ENCODE measurements at places on chromosomes 4 and X. TPM values are rescaled to one million over a fixed set of nuclear protein-coding genes. Genes with fewer than 3 reads are reported as not detected.
A peak's percentile ranks its signal among the peaks of the same experiment; 100 is the strongest.

- H3K36me3 ChIP-seq = no peaks in the 10 kb centered on the region
- no peak for DNase-seq
- no peak overlapping the region for H3K27ac ChIP-seq
- no peak overlapping the region for H3K4me3 ChIP-seq
These were observed 5.2 kb downstream of the MAP9 start for GRCh38 chr4:155371432-155372043.

Gene MAGEA2B
- not detected for total RNA-seq

- H3K27me3 ChIP-seq = no peaks in the 10 kb centered on the region
- H3K4me1 ChIP-seq = no peaks in the 10 kb centered on the region
- DNase-seq = no peak
These were observed 223.0 kb upstream of the EPHA5 start for GRCh38 chr4:65893271-65893670.

- H3K4me1 ChIP-seq = no peaks in the 10 kb centered on the region
- no peak for DNase-seq
- no peaks in the 10 kb centered on the region for H3K36me3 ChIP-seq
- no peak overlapping the region for H3K27ac ChIP-seq
These were observed 68.3 kb downstream of the CRMP1 start for GRCh38 chr4:5824635-5825034.

Gene DCHS2
- 7.9 TPM for total RNA-seq

Gene SLC34A2
- not detected for total RNA-seq

- H3K36me3 ChIP-seq = no peaks in the 10 kb centered on the region
- H3K4me3 ChIP-seq = peak within 1 kb of the TSS; percentile 77
- H3K27ac ChIP-seq = peak within 1 kb of the TSS; percentile 31
These were observed at the start of gene SEL1L3 for GRCh38 chr4:25862411-25863346. Gene SEL1L3 (minus strand): TSS chr4:25862988. CDS start chr4:25862836, 152 bp downstream.

DNA sequence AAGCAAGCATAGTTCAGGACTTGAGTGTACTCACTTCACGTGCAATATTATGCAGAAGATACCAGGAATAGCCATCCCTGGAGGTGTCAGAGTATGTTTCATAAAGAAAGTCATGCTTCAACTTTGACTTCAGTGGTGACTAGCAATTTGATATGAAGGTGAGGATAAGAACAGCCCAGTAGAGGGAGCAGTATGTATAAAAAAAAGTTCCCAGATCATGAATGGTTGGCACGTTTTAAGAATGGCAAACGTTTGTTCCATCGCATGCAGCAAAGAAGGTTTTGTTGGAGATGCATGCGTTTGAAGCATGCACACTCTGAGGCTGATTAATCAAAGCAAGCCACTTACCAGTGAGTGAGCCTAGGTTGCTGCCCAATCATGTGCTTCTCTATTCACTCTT, 33.5 kb upstream of the SLITRK4 start:
- H3K27me3 ChIP-seq = no peaks in the 10 kb centered on the region
- no peak for DNase-seq
- no peaks in the 10 kb centered on the region for H3K36me3 ChIP-seq
- no peak overlapping the region for H3K4me3 ChIP-seq

Gene KIF4A
- total RNA-seq = 2.2 TPM

- no peaks in the 10 kb centered on the region for H3K27me3 ChIP-seq
- DNase-seq = peak; percentile 62
- peak within 1 kb of the TSS; percentile 43 for H3K4me3 ChIP-seq
- H3K36me3 ChIP-seq = no peaks in the 10 kb centered on the region
These were observed at the start of gene TRO for GRCh38 chrX:54920610-54921426. Gene TRO (plus strand): TSS chrX:54920824. CDS start chrX:54922247, 1,423 bp downstream.

DNA sequence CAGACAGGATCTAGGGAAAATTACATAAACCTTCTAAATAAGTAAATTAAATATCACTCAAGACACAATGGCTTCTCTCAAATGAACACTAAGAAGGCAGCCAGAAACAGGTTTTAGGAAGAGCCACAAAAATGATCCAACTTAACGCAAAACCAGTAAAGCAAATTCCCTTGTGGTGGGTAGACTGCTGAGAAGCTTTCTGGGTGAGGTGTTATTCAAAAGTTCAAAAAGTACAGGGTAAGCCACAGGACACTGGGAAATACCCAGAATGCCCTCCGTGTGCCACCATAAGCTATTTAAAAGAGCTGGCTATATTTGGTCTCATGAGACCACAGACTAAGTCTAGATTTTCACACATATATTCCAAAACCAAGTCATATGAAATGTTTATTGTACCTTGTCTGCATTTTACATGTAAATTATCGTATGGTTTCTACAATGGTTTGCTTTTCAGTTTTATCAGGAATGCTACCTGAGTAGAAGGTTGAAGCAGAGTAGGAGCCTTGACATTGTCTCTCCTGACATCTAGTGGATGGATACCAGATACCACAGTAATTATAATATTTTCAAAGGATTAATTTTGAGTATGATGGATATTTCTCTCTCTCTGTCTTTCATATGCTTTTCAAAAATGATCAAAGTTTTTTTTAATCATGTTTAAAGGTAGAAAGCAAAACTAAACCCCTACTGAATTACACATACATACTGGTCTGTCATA, 109.3 kb upstream of the KLHL13 start:
- peaks cover 11% of the 10 kb centered on the region for H3K4me1 ChIP-seq
- H3K4me3 ChIP-seq = no peak overlapping the region

Gene PABPC1L2B
- not detected for total RNA-seq

Gene TLL1
- 7.9 TPM for total RNA-seq

Gene MAB21L2
- 0.25 TPM for total RNA-seq

DNA sequence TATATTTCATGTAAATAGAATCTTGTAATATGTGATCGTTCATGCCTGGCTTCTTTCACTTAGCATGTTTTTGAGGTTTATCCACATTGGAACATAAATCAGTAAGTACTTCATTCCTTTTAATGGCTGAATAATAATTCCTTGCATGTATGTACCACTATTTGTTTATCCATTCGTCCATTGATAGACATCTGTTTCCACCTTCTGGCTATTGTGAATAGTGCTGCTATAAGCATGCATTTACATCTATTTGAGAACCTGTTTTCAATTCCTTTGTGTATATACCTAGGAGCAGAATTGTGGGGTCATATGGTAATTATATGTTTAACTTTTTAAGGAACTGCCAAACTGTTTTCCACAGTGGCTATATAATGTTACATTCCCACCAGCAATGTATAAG, 356.7 kb upstream of the DIPK2B start:
- no peaks in the 10 kb centered on the region for H3K36me3 ChIP-seq
- no peaks in the 10 kb centered on the region for H3K27me3 ChIP-seq

GRCh38 chr4:180542445-180543100, 1700.6 kb upstream of the TENM3 start:
- no peak overlapping the region for H3K27ac ChIP-seq
- DNase-seq = no peak
- H3K4me3 ChIP-seq = no peak overlapping the region
- H3K36me3 ChIP-seq = no peaks in the 10 kb centered on the region

DNA sequence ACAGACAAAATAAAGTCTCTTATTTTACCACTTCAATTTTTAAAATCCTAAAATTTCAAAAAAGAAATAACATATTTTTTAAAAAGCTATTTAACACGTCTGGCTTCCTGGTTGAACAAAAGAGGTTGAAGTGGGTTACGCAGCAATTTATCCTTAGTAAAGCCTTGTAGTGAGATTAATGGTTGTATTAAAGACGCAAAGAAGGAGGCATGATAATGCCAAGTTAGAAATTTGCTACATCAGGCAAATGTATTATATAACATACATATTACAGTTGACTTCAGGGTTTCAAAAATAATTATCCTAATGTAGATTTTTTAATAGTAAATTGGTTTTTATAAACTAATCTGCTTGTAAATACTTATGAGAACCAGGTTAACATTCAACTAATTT, 35.3 kb downstream of the ANKRD17 start:
- peak overlapping the region; percentile 45 for H3K4me3 ChIP-seq
- peaks cover 35% of the 10 kb centered on the region for H3K4me1 ChIP-seq
- no peaks in the 10 kb centered on the region for H3K27me3 ChIP-seq
- DNase-seq = no peak

DNA sequence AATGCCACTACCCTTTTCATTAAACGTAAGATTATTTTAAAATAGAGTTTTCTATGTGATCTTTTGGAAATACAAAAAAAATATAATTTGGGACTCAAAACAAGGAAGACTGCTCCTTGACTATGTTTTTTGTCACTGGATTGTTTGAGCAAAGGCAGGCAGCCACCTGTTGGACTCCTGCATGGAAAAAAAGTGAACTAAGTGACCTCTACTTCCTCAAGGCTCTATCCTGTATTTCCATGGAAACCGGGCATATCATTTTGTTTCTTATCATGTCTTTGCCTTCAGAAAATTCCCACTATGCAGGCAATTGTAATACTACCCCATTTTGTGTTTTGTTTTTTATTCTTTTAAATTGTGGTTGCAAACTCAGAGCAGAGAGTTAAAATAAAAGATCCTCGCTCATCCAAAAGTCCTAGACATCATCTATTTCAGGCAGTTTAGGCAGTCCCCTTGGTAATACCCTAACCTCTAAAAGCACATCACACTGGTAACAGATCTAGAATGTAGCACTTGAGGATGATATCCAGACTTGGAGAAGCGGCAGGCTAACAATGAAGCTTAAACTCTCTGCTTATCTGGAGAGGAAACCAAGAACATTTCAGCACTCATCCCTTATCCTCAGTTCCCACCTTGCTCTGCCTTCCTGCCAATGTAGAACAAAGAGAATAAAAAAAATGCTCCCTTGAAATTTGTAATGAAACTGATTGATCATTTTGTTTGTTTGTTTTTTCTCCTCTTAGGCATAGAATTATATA, 165.7 kb downstream of the BANK1 start:
- H3K4me3 ChIP-seq = no peak overlapping the region
- no peaks in the 10 kb centered on the region for H3K36me3 ChIP-seq
- no peak overlapping the region for H3K27ac ChIP-seq

- H3K27me3 ChIP-seq = no peaks in the 10 kb centered on the region
- H3K27ac ChIP-seq = no peak overlapping the region
- H3K36me3 ChIP-seq = no peaks in the 10 kb centered on the region
- H3K4me1 ChIP-seq = no peaks in the 10 kb centered on the region
- no peak for DNase-seq
These were observed 13.6 kb downstream of the ABCG2 start for GRCh38 chr4:88144866-88145300.

- no peak overlapping the region for H3K4me3 ChIP-seq
- DNase-seq = no peak
- H3K4me1 ChIP-seq = peaks cover 8% of the 10 kb centered on the region
These were observed 38.3 kb downstream of the SPCS3 start for GRCh38 chr4:176358083-176358469.

GRCh38 chr4:73734530-73735001, 5.8 kb upstream of the CXCL8 start:
- no peak for DNase-seq
- H3K4me3 ChIP-seq = no peak overlapping the region
- H3K4me1 ChIP-seq = peaks cover 19% of the 10 kb centered on the region

GRCh38 chrX:50111742-50112141, 89.1 kb downstream of the AKAP4 start:
- no peak for DNase-seq
- no peaks in the 10 kb centered on the region for H3K4me1 ChIP-seq
- no peaks in the 10 kb centered on the region for H3K36me3 ChIP-seq
- H3K27ac ChIP-seq = no peak overlapping the region
- H3K4me3 ChIP-seq = no peak overlapping the region
- H3K27me3 ChIP-seq = no peaks in the 10 kb centered on the region

Gene LINC00632
- total RNA-seq = 140 TPM

Gene MGARP
- total RNA-seq = 2.2 TPM

Gene TMEM31
- not detected for total RNA-seq

- H3K36me3 ChIP-seq = no peaks in the 10 kb centered on the region
- no peak for DNase-seq
- no peaks in the 10 kb centered on the region for H3K27me3 ChIP-seq
- no peaks in the 10 kb centered on the region for H3K4me1 ChIP-seq
These were observed 495.4 kb downstream of the PACRGL start for GRCh38 chr4:21195682-21196081.

- H3K4me1 ChIP-seq = no peaks in the 10 kb centered on the region
- no peak overlapping the region for H3K4me3 ChIP-seq
- no peaks in the 10 kb centered on the region for H3K36me3 ChIP-seq
These were observed 85.6 kb downstream of the ANTXR2 start for GRCh38 chr4:79987401-79987800.

GRCh38 chrX:98338544-98338943, 1454.8 kb downstream of the RPA4 start:
- no peak overlapping the region for H3K27ac ChIP-seq
- H3K4me3 ChIP-seq = no peak overlapping the region
- H3K27me3 ChIP-seq = no peaks in the 10 kb centered on the region
- H3K4me1 ChIP-seq = no peaks in the 10 kb centered on the region

DNA sequence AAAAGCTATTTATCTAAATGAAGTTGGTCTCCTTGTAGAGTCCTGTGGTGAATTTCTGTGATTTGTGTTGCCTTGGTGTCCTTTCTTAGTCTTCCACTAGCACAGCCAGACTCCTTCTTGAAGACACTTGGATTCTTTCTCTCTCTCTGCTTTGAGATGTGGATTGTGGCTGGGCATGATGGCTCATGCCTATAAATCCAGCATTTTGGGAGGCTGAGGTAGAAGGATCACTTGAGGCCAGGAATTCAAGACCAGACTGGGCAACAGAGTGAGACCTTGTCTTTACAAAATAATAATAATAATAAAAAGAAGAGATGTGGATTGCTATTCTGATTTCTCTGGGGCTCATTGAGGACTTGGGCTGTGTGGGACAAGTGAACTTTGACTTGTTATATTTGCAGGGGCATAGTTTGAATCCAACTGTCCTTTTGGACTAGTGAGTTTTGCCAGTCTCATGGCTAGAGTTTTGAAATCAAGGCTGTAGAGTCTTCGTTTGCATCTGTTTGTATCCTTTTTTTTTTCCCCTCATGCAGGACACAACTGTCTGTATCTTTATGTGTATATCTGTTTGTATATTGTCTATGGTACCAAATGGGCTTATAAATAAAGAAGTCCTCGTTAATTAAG, 11.1 kb upstream of the SMIM14 start:
- no peak overlapping the region for H3K4me3 ChIP-seq
- no peaks in the 10 kb centered on the region for H3K27me3 ChIP-seq
- H3K4me1 ChIP-seq = no peaks in the 10 kb centered on the region

DNA sequence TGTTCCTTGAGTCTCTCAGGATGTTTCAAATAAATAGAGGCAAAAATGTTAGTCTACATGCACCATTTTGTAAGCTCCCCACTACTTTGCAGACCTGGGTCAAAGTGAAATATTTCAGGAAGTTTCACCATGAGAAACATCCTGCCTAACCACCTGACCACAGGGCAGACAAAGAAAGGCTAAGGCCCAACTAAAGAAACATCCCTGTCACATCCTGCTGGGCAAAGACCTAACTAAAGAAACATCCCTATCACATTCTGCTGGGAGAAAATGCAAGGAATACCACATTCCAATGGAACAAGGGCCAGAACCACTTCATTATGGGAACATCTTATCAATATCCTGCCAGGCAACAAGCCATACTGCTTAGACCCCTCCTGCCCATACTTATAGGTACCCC, 1303.4 kb downstream of the TECRL start:
- H3K36me3 ChIP-seq = no peaks in the 10 kb centered on the region
- no peak for DNase-seq
- no peaks in the 10 kb centered on the region for H3K4me1 ChIP-seq
- no peaks in the 10 kb centered on the region for H3K27me3 ChIP-seq
- H3K4me3 ChIP-seq = no peak overlapping the region
